ENCODE measurements at places on chromosomes 5 and 9.

- no peak for DNase-seq
Measured at GRCh38 chr9:115362101-115362500, 244.1 kb upstream of the TNC start.

GRCh38 chr9:16928179-16928945 is 57.9 kb upstream of the BNC2 start:
- no peak for DNase-seq

DNA sequence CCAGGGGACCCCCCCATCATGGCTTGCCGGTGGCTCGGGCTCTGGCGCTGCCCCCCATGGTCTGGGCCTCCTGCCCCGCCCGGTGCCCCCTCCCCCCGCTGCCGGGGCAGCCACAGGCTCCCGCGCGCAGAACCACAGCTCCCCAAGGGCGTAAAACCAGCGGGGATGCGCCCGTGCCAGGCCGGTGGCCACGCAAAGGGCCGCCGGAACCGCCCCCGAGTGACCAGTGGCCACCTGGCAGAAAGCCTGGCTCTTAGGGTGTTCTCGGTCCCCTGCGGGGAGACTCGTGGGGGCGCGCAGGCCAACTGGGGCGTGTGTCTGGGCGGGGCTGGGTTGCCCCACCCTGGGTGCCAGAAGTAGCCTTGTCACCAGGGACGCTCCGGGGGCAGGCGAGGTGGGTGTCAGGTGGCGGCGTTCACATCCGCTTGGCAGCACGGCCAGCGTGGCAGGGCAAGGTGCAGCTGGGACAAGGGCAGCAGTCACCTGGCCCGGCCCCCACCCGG is 515 bp upstream of the AGPAT2 start:
- no peak for DNase-seq

GRCh38 chr9:99105152-99106043 is 485 bp downstream of the TGFBR1 start:
- no peak for DNase-seq

DNA sequence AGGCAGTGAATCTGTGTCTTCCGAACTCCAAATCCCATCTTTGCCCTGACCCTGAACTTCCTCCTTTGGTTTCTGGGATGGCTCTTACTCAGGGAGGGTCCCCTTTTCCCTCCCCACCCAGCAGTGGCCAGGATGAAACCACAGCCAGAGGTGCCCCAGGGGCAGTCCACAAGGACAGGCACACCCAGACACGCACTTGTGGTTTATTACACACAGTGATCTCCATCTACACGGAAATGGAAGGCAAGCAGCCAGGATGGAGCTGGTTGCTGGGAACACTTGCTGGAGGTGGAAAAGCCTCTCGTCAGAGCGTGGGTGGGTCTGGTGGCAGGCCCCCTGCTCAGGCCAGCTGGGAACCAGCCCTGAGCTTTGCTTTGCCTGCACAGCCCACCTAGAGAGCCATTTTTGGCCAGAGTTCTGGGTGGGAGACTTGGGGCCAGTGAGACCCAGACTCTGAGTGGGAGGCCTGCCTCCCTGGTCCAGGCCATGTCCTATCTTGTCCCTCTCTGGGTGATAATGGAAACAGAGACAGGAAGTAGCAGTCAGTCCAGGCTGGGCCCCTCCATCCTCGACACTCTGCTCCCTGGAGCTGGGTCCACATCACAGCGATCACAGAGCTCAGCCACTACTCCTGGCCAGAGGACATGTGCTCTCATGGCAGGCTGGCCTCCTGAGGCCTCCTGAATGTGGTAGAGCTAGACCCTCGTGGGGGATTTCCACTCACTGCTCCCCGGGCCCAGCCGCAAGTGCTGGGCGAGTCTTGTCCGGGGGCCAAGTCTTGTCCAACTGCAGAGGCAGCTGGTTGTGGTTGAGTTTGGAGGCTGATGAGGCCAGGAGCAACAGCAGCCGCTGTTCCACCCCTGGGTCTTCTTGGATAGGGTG is 5.1 kb upstream of the PHYKPL start:
- DNase-seq, result no peak

GRCh38 chr5:31023105-31023504 is 170.4 kb upstream of the CDH6 start:
- no peak for DNase-seq

DNA sequence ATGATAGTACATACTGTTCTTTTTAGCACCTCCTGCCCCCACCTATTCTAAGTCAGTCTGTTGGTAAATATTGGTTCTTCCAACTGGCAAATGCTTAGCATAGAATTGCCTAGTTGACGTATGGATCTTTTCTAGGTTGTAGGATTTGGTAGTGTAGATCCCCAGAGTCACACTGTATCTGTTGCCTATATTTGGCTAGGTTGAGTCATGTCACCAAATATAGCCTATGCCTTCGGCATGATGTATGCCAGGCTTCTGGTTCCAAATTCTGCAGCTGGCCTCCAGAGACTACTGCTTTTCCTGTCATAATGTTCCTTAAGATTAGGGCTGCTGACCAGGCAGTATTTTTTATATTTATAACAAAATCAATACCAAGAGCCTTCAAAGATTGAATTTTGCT is 38.2 kb downstream of the CPEB4 start:
- DNase-seq, result no peak

- no peak for DNase-seq
Measured at GRCh38 chr9:106334081-106334480, 528.9 kb upstream of the ZNF462 start.

GRCh38 chr5:11491404-11492075 is 412.7 kb downstream of the CTNND2 start:
- no peak for DNase-seq

DNA sequence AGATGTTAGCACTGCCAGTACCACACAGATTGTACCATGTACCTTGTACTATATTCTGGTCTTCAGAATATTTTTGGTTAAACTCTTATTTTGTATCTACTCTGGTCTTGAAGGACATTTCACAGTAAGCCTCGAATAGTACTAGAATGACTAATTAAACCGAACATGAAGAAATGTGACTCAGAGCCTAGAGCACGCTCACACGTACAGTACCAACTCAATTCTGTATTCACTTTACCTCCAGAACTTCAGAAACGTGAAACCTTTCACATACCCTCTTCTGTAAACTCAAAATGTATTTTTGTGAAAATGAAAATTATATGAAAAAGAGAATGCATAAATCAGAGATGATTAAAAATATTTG is 112.8 kb downstream of the MVB12B start:
- DNase-seq, result no peak

DNA sequence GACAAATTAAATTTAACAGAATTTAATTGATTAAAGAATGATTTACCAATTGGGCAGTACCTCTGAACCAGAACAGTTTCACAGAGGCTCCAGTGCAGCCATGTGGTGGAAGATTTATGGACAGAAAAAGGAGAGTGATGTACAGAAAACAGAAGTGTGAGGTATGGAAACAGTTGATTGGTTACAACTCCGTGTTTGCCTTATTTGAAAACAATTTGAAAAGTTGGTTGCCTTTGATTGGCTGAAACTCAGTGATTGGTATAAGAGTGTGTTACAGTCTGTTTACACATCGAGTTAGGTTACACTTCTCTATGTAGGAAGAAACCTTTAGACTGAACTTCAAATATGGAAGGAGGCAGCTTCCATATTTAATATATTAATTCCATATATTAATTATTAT is 30.1 kb downstream of the KIAA1958 start:
- DNase-seq, result no peak

GRCh38 chr9:35909687-35910612 is 660 bp downstream of the SPAAR start:
- no peak for DNase-seq

DNA sequence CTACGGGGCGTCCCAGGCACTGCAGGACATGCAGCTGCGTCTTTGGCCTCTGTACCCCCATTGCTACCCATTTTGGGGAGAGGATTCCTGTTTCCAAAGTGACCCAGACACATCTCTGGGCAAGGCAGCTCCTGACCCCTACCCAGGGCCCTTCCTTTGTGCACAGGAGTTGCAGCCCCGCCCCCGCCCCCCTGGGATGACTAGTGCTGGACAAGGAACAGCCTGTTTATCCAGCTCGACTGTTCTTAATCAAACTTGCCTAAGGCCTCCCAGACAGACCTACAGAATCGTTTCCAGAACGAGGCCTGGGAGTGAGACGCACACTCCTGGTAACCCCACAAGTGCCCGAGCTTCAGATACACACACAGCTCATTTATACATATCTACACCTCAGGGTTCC is 13.2 kb downstream of the DIPK1B start:
- DNase-seq, result no peak

DNA sequence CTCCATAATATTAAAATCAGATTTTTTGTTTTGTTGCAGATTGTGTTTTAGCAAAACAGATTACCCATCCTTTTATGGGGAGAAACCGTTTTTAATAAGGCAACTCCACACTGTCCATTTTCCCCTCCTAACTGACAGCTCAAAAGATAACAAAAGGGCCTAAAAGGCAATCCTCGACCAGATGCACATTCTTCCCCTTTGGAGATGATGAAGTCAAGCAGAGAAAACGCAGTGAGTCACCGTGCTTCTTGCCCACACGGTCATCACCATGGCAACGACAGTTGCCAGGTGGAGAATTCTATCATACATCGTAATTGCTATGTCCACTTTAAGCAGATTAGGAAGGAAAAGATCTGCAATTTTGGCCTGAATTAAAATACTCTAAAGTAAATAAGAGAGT is 96.4 kb downstream of the DIRAS2 start:
- no peak for DNase-seq

GRCh38 chr5:17257705-17258273 is 40.4 kb downstream of the BASP1 start:
- DNase-seq, result no peak

- no peak for DNase-seq
Measured at GRCh38 chr9:121240472-121241135, 27.4 kb upstream of the GSN start.

GRCh38 chr5:125291447-125291846 is 545.0 kb upstream of the ZNF608 start:
- DNase-seq, result no peak

GRCh38 chr9:127290561-127291065 is 26.0 kb downstream of the GARNL3 start:
- DNase-seq, result no peak

DNA sequence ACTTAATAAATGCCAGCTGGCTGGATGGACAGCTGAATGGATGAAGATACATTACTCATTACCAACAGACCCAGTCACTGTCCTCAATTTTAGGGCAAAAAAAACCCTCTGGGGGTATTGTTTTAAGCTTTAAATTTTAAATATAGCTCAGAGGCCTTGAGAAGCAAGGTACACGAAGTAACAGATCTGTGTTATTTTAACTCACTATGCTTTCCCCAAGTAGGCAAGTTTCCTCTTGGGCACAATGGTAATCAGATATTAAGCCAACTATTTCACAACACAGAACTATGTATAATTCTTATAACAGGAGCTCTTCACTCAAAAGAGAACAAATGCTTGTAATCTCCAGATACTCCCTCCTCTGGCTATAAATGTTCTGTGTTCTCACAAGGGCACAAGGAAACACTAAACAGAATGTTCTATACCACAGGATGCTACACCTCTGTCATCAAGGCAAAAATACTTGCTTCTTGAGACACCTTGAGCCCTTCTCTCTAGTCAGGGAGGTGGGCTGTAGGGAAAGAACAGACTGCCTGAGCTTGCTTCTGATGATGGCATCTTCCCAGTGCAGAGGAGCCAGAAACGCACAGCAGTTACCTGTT is 443.8 kb downstream of the SPOCK1 start:
- no peak for DNase-seq

GRCh38 chr9:128860937-128861336 is 20.8 kb downstream of the KYAT1 start:
- DNase-seq, result no peak

GRCh38 chr9:132012704-132013357 is 66.8 kb downstream of the MED27 start:
- no peak for DNase-seq

GRCh38 chr5:68285075-68285840 is 69.7 kb downstream of the PIK3R1 start:
- DNase-seq, result no peak

DNA sequence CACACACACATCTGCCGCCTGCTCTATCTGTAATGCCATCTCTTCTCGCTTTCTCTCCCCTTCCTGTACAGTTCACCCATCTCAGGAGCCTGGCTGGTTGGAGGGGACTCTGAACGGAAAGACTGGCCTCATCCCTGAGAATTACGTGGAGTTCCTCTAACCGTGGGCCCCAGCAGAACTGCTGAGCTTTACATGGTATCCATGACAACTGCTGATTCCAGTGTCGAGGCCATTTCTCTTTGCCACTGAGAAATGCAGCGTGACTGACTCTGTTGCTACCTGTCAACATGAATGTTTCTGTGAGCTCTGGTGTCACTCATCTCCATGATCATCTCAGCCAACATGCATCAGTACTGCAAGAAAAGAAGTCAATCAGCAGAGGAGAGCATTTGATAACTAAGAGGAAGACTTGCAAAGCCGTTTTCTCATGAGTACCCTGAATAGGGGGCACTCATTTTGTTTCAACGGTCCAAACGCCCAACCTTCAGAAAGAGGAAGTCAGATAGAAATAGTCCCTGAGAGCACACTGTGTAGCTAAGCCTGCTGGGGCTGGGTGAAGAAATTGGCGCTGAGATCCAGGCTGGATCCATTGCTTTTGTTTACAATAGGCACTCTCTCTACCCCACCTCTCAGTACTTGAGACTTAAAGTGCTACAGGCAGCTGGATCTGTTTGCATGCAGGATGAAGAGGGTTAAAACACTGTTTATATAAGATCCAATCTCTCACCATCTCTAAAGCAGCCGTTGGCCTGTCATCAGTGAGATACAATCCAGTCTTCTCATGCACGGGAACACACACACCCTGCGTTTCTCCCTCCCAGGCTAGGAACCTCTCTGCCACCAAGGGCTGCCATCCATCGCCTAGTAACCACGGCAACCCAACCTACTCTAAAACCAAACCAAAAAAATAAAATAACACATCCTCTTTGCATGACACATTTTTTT is 180.9 kb downstream of the NR3C1 start:
- peak; percentile 38 for DNase-seq

DNA sequence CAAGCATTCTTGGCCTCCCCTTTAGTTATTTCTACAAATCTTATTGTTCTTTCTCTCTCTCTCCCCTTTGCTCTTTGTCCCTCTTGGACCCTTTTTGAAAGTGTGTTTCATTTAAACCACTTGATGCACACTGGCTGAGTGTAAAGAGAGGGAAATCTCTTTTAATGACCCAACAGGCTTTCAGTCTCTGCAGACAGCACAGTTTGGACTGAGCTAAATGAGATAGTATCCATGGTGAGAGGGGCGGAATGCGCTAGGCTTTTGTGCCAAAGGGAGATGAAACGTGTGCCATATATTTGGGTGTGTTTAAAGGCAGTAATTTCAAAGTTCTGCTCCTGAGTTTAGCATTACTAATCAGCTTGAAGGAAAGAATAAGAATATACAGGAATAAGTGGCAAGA is 184.9 kb downstream of the PCSK1 start:
- DNase-seq, result no peak

GRCh38 chr9:126520453-126520852 is 93.3 kb upstream of the LMX1B start:
- no peak for DNase-seq

GRCh38 chr9:137618105-137619067 is at the start of gene EHMT1:
TSS of gene EHMT1 (plus strand) at chr9:137619005. CDS start at chr9:137619029, 24 bp downstream.
- peak; percentile 94 for DNase-seq
